ENCODE measurements at places on chromosomes 5 and 9. TPM values are rescaled to one million over a fixed set of nuclear protein-coding genes. Genes with fewer than 3 reads are reported as not detected.
A peak's percentile ranks its signal among the peaks of the same experiment; 100 is the strongest.

FGF1 gene
- 89.7 TPM for polyA plus RNA-seq

GRCh38 chr5:147708708-147709107 is 73.8 kb downstream of the JAKMIP2 start:
- H3K4me1 ChIP-seq = no peaks in the 10 kb centered on the region
- H3K27ac ChIP-seq = no peak overlapping the region
- H3K27me3 ChIP-seq = no peaks in the 10 kb centered on the region

DNA sequence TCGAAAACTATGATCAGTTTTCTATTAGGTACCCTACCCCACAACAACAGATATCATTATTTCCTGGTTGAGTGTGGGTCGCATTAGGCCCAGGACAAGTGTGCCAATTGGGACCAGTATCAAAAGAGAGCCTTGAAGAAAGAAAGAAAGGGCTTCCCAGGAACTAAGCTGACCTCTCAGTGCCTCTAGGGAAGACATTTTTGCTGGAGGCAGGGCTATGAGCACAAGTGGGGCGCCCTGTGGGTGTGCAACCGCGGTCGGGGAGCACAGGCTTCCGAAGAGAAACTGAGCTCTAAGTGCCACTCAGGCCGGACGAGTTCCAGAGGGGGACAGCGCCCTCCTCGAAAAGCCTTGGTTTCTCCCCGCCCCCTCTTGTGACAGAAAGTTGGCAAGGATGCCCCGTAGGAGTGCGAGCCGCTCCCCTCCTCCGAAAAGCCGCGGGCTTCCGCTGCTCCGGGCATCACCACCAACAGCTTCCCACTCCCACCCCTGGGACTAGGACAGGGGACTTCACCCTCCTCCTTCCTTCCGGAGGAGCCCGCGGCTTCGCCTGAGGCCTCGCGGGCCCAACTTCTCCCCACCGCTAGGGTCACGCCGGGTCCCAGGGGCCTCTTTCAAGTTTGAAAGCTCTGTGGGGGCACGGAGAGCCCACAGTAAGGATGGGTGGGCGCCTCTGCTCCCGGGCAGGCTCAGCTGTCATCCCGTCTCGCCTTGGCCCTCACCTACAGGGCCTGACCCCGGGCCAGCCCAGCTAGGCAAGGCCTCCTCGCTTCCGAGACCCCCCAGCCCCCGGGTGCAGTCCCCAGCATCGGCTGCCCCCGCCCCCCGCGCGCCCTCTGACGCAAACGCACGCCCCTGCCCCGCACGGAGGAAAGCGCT is 2.0 kb downstream of the NR2F1-AS1 start:
- no peaks in the 10 kb centered on the region for H3K27me3 ChIP-seq
- H3K27ac ChIP-seq = peak overlapping the region; percentile 83
- H3K4me1 ChIP-seq = no peaks in the 10 kb centered on the region
- no peaks in the 10 kb centered on the region for H3K36me3 ChIP-seq

- no peak overlapping the region for H3K4me3 ChIP-seq
- no peaks in the 10 kb centered on the region for H3K4me1 ChIP-seq
- H3K27ac ChIP-seq = no peak overlapping the region
- H3K36me3 ChIP-seq = no peaks in the 10 kb centered on the region
Measured at GRCh38 chr5:38187532-38187931, 70.8 kb upstream of the EGFLAM start.

DNA sequence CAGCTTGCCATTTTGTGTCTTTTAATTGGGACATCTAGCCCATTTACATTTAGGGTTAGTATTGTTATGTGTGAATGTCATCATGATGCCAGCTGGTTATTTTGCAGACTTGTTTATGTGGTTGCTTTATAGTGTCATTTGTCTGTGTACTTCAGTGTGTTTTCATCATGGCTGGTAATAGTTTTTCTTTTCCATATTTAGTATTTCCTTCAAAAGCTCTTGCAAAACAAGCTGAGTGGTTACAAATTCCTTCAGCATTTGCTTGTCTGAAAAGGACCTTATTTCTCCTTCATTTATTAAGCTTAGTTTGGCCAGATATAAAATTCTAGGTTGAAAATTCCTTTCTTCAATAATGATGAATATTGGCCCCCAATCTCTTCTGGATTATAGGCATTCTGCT is 28.5 kb upstream of the TNFSF15 start:
- no peak overlapping the region for H3K4me3 ChIP-seq
- H3K27me3 ChIP-seq = no peaks in the 10 kb centered on the region
- H3K27ac ChIP-seq = no peak overlapping the region
- no peak for DNase-seq

ARID3C gene
- not detected for polyA plus RNA-seq

DNA sequence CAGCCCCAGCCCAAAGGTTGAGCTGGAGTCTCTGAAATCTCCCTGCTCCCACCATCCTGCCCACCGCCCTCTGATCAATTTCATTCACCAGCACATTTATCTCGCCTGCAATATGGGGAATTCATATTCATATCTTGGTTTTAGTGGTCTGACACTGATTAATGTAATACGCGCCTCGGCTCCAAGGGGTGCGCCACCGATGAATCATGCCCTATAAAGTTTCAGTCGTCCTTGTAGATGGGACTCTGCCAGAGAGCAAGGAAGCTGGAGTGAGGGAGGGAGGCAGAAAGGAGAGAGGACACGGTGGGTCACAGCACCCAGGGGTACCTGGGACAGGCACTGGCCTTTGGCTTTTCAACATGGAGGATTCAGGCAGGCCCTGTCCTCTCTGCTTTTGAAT is 8.9 kb downstream of the IRX1 start:
- H3K27ac ChIP-seq = no peak overlapping the region
- no peak overlapping the region for H3K4me3 ChIP-seq
- no peak for DNase-seq
- H3K27me3 ChIP-seq = peaks cover 58% of the 10 kb centered on the region
- no peaks in the 10 kb centered on the region for H3K4me1 ChIP-seq
- no peaks in the 10 kb centered on the region for H3K36me3 ChIP-seq

Measured in kidney (tissue), 22 donors.